ENCODE measurements at places on chromosomes 13 and 19.

DNA sequence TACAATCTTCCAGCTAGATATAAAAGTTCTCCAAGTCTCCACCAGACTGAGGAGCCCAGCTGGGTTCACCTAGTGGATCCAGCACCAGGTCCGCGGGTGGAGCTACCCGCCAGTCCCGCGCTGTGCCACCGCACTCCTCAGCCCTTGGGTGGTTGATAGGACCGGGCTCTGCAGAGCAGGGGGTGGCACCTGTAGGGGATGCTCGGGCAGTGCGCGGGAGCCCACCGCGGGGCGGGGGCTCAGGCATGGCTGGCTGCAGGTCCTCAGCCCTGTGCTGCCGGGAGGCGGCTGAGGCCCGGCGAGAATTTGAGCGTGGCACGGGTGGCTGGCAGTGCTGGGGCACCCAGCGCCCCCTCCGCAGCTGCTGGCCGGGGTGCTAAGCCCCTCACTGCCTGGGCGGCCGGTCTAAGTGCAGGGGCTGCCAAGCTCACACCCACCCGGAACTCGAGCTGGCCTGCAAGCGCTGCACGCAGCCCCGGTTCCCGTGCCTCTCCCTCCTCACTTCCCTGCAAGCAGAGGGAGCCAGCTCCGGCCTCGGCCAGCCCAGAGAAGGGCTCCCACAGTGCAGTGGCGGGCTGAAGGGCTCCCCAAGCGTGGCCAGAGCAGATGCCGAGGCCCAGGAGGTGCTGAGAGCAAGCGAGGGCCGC is 542.8 kb upstream of the PCDH9 start:
- DNase-seq: no peak

- no peak for DNase-seq
Observed at GRCh38 chr13:79393564-79394249, 12.3 kb downstream of the RBM26 start.

- no peak for DNase-seq
Observed at GRCh38 chr13:76385586-76385985, 500.6 kb downstream of the KCTD12 start.

- no peak for DNase-seq
Observed at GRCh38 chr19:51125421-51126075, 842 bp downstream of the SIGLEC9 start.

- DNase-seq: no peak
Observed at GRCh38 chr19:32465176-32465575, 59.6 kb downstream of the DPY19L3 start.

DNA sequence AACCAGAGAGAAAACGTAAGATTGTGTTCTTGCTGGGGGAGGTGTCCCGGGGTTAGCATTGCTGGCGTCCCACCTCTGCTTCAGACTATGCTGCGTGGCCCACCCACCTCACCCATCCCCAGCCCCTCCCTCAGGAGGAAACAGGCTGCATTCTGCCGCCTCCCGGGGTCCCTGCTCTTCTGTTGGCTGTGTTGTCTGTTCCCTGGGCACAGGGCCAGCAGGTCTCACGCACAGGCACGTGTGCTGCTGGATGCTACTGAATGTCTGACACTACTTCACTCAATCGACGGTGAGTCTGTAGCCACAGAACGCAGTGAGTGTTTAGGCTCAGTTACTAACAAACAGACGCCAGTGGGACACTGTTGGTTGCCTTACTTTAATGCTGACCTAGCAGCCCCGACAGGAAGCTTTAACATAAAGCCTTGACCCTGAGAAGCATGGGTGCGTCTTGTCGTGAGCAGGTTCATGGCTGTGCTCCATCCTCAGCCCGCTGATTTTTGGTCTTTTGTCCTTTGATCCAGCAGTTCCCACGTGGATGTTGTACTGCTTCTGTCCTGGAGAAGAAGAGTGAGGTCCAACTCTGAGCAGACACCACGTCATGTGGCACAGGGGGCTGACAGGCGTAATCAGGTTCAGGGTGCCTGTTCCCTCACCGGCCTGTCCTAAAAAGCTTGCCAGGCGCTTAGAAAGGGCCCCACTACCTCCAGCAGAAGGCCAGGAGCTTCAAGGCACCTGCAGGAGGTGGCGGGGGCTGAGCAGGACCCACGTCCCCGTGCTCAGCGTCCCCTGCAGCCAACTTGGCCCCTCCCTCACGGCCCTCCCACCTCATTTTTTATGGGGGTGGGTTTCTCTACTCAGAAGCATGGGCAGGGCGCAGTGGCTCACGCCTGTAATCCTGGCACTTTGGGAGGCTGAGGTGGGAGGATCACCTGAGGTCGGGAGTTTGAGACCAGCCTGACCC is 26.0 kb downstream of the NAXD start:
- no peak for DNase-seq

- no peak for DNase-seq
Observed at GRCh38 chr13:33446821-33447725, 161.5 kb upstream of the STARD13 start.

DNA sequence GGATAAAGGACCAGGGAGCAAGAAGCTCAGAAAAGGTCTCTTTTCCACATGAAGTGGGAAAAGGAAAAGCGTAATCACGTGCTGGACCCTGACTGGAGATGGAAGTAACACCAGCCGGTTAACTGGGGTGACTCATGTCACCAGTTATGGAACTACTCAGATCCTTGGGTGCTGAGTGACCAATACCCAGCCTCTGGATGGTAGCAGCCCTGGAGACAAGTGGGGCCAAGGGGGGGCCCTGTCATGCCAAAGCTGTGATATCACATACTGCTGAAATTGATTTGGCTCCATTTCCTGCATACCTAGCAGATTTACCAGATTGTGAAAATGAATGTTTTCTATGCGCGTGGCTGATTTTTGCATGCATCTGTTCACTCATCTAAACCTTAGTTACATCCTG is 158.9 kb downstream of the ZIC5 start:
- DNase-seq: no peak

All from bone marrow (tissue), 2 donors.